NCI-H82 (cell line): ENCODE measurements at places on chromosomes 12 and 14.

- DNase-seq: no peak
These were observed 15.5 kb upstream of the KLC1 start for GRCh38 chr14:103613517-103613916.

- peak; percentile 42 for DNase-seq
These were observed 402.4 kb upstream of the RGS6 start for GRCh38 chr14:71529848-71530247.

DNA sequence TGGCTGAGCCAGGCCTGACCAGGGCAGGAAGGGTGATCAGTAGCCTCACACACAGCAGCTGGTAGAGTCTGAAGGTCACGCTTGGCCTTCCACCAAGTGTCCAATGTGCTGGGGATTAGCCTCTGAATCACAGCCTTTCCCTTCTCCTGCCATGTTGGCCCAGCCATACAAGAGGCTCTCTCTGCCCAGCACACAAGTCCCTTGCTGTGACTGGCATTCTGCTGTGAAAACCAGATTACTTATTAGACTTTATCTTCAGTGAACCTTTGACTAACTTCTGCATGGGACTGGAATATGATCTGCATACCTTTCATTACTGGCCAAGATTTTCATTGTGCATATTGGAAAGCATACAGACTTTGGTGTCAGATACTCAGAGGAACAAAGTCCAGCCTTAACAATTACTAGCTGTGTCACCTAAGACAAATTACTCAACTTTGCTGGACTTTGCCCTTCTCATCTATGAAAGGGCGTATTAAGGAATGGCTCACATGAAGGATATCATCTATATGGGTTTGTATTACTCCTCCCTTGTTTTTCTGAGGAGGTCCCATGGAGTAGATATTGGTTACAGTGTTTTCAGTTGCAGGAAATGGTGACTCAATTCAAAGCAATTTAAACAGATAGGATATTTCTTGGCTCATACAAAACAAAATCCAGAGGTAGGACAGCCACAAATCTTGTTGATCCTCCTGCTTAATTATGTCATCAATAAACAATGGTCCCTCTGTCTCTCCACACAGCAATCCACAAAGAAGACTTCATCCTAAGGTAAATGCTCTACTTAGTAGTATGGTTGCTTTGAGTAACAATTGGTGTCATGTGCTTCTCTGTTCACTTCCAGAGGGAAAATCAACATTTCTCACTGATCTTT, 99.6 kb downstream of the DYRK2 start:
- DNase-seq: no peak

GRCh38 chr12:128583453-128583852, 240.3 kb downstream of the SLC15A4 start:
- DNase-seq: peak; percentile 53

DNA sequence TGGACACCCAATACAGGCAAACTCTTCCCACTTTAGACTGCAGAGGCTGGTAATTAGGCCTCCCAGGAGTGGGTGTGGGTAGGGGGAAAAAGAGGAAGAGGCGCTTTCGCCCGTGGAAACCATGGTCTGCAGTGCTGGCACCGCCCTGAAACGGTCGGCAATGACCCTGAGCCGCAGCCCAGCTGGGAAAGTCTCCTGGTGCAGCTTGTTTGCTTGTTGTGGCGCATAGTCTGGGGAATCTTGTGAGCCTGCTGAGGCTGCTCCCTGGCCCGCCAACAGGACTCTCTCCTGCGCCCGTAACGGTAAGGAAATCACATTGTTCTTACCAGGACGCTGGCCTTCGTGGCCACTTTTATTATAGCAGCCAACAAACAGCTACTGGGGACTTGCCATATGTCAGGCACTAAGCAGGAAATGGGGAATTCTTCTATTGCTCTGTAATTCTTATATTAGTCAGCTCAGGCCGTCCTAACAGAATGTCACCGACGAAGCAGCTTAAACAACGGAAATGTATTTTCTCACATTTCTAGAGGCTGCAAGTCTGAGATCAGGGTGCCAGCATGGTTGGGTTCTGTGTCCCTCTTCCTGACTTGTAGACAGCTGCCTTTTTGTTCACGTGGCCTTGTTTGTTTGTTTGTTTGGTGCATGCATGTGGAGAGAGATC, 52.5 kb upstream of the RIN3 start:
- no peak for DNase-seq

GRCh38 chr14:21749306-21749868, 75.8 kb upstream of the OR4E1 start:
- no peak for DNase-seq

DNA sequence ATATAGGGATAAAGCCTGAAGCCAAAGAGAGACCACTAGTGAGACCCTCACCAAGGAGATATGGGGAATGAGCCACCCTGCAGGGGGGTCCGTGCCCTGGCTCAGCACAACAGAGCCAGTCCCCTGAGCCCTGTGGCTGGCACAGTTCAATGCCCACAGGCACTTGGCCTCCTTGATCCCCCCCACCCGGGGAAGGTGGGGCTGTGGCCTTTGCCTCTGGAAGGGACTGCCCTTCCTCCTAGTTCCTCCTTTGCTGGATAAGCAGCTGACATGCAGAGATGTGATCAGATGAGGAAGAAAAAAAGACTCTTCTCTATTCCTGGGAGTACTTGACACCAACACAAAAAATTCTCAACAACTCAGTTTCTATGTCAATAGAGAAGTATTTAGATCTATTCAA, 19.9 kb downstream of the TTC7B start:
- DNase-seq: no peak

GRCh38 chr12:38056701-38057689, 259.6 kb upstream of the ALG10B start:
- peak; percentile 50 for DNase-seq

GRCh38 chr14:76810953-76811400, 1.7 kb downstream of the ANGEL1 start:
- DNase-seq: peak; percentile 34

- no peak for DNase-seq
These were observed 113.5 kb downstream of the BBS10 start for GRCh38 chr12:76234741-76235140.

- DNase-seq: no peak
These were observed 317.4 kb downstream of the IPO8 start for GRCh38 chr12:30378307-30378706.

- DNase-seq: no peak
These were observed 45.0 kb downstream of the SH2B3 start for GRCh38 chr12:111450676-111451075.

DNA sequence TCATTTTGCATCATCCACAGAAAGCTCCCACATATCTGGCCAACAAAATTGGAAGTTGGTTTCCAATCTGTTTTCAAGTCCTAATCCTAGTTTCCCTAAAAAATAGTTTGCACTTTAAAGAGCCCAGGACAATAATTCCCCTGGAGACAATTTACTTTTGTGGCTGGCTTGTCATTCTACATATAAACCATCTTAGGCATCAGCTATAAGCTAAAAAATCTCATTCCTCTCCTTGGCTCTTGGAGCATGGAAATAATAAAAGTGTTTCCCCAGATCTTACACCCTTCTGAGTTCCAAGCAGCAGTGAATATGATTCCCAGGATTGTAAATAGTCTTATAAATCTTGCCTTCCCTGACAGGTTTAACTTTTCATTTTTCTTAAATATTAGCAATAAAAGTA, 89.1 kb upstream of the NUDT4 start:
- no peak for DNase-seq

GRCh38 chr14:101017806-101018560, 114.5 kb upstream of the RTL1 start:
- DNase-seq: no peak

- DNase-seq: no peak
These were observed 890 bp downstream of the TEP1 start for GRCh38 chr14:20412411-20412810.

DNA sequence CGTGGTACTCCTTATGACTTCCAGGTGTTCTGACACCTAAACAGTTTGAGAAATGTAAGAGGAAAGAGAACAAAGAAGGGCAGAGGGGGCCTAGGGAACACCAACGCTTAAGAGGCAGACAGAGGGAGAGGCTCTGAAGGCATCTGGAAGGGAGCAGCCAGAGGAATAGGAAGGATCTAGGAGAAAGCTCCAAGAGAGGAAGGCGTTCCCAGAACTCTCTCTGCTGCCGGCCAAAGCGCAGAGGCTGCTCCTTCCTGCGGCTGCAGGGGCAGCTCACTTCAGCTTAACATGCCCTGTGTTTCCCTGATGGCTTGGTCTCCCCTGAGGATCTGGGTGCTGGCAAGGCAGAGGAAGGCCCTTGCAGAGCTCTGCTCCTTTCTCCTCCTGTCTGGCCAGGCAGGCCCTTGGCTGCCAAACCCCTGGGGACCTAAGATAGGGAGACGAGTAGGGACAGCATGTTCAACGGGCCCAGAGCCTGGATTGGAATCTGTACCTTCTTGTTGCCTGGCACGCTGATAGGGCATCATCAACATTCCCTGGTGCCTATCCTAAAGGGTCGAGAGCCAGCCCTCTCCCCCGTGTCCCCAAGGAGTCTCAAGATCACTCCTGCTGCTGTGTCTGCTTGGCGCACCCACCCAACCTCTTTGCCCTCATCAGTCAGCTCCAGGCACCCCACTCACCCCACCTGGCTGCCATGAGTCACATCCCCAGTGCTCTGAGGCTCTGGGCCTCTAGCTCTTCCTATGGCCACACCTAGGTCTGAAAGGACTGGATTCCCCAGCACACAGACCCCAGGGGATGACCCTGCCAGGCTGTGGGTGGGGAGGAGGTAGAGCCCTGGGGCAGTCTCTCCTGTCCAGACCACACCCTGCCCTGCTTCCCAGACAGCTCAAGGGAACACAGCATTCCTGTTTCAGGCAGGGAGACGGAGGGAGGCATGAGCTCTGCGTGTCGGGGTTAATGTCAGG, 45.6 kb downstream of the LTBP2 start:
- DNase-seq: no peak

- DNase-seq: no peak
These were observed 138.5 kb upstream of the SRRM4 start for GRCh38 chr12:118842866-118843265.

DNA sequence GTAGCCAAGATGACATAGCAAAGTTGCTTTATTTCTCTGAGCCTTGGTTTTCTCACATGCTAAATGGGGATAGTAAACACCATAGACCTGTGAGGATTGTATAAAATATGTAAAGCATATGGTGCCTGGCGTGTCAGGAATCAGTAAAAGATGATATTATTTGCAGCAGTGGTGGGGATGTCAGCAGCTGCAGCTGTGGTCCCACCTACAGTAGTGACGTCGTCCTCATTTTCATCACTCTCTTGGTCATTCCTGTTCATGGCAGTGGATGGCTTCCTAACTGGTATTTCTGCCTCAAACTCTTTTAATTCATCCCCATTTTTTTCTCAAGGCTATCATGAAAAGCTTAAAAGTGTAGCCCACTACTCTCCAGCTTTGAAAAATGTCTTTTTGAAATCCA, 12.1 kb downstream of the BMAL2 start:
- peak; percentile 68 for DNase-seq

- DNase-seq: no peak
These were observed 44.6 kb upstream of the PTCSC3 start for GRCh38 chr14:36221112-36221511.

DNA sequence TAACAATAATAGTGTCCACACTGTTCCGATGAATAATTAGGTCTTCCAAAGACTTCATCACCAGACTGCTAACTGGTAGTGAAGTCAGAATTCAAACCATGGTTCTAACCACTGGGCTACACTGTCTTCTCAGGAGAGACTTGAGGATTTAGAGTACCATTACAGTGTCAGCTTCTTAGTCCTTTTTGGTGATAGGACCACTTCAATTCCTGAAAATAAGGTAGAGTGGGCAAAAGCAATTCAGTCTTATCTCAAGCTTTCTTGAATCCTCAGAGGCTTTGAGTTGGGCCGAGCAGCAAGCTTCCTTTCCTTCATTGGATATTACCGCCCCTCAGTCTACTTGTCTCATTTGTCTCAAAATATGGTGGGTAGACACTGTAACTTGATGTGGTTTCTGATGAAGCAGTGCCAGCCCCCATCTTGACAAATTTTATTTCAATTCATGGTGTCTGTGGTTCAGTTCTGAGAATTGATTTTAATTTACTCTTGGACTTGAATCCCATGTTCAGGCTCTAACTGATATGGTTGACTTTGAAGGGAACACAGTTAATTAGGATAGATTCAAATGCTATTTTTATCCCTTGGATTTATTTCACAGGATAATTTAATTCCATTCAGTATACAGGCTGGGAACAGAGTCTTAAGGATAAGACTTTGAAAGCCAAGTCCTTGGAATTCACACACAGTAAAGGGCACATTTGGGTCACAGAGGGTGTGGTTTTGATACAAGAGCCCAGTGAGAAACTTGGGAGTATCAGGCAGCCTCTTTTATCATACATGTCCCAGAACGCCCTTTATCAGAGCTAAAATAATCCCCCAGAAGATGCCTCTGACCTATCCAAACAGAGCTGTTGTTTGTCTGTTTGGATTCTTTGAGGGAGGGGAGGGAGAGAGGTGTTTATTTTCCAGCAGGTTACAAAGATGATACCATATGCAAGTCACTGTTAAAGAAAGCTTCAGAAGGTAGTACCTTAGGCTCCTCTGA, 167.3 kb downstream of the PRKCH start:
- DNase-seq: peak; percentile 17

- no peak for DNase-seq
These were observed 6.7 kb downstream of the NR4A1 start for GRCh38 chr12:52057638-52058576.

GRCh38 chr12:132766380-132767085, 4.9 kb upstream of the ANKLE2 start:
- DNase-seq: peak; percentile 21
